ENCODE measurements at places on chromosomes 2 and 18.

DNA sequence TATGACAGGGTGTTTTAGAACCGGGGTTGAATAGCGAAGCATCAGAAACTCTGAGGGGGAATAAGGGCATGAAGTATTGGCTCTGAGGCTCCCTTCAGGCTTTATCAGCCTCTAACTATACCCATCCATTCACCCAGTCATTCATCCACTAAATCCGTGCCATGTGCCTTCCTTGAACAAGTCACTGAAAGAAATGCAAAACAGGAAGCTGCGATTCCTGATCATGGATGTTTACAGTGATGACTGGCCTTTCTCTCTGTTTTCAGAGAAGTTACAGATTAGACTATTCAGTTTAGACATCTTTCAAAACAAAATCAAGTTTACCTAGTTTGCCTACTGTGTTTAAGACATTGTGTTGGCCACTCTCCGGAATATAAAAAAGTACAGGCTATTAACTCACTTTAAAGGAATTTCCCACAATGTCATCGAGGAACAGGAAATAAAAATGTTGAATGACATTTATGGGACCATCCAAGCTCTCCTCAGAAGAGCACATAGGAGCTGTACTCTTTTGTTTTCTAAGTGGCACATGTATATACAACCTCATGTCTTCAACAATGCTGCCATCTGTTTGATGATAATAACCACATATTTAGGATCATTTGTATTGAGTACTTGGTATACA, 43.8 kb upstream of the SLC14A1 start:
- no peak for DNase-seq

DNA sequence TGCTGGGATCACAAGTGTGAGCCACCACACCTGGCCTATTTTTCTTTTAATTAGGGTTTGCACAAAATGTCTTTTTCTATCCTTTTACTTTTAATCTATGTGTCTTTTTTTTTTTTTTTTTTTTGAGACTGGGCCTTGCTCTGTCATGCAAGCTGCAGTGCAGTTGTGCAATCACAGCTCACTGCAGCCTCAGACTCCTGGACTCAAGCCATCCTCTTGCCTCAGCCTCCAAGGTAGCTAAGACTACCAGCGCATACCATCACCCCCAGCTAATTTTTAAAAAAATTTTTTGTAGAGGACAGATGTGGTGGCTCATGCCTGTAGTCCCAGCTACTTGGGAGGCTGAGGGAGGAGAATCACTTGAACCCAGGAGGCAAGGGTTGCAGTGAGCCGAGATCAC, 27.1 kb downstream of the ADCY3 start:
- DNase-seq, result no peak

DNA sequence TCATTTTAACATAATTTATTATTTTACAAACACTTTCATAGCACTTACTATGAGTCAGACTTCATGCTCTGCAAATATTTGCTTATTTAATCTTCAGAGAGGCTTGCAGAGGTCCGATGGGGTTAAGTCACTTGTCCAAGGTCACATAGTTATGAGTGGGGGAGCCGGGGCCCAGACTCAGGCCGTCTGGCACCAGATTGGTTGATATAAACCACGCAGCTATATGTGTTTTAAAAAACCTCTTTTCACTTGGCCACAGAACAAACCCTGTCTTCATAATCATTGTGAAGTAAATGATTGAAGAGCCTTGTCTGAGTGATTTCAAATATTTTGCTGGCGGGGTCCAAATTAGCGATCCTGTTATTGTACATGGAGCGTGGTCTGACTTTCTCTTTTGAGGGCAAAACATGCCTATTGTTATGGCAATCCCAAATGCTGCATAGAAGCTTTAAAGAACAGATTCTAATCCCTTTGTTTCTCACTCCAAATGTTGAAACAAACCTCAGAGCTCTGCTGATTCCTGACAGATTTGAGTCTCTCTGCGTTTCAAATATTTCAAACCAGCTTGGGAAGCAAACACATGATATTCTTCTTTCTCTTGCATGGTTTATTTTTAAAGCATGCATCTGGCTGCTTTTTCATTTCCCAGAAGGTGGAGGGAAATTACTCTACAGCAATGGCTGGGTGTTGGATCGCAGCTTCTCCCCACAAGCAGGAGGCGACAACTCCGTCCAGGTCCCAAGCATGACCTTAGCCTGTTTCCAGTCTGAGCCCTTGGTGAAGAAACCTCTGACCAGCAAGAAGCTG, 142.4 kb downstream of the DDX1 start:
- DNase-seq, result no peak

- no peak for DNase-seq
Measured at GRCh38 chr2:56211048-56211447, 27.3 kb downstream of the CCDC85A start.

- DNase-seq, result no peak
Measured at GRCh38 chr2:29065068-29065811, 9.1 kb downstream of the PCARE start.

- DNase-seq, result peak; percentile 25
Measured at GRCh38 chr2:10721396-10722251, at the start of gene ATP6V1C2. ATP6V1C2 (plus strand) TSS chr2:10721630; CDS start chr2:10722850, 1,220 bp downstream.

DNA sequence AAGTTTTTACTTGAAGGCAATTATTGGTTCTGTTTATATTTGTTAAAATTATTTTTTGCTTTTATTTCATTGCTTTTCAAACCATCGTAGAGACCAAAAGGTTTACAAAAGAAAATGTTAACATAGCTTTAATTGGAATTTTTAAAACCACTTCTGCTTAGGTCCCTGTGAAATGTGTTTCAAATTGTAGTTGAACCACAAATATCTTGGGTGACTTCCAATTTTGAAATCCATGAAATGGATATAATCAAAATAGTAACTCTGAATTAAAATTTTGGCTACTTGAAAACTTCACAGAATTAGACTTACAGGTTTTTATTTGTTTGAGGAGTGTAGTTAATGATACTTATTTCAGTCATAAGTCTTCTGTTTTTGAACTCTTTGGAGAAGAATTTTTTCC, 3.1 kb upstream of the SPAG16 start:
- DNase-seq, result no peak

- no peak for DNase-seq
Measured at GRCh38 chr18:48792611-48793380, 158.0 kb downstream of the SMAD7 start.

DNA sequence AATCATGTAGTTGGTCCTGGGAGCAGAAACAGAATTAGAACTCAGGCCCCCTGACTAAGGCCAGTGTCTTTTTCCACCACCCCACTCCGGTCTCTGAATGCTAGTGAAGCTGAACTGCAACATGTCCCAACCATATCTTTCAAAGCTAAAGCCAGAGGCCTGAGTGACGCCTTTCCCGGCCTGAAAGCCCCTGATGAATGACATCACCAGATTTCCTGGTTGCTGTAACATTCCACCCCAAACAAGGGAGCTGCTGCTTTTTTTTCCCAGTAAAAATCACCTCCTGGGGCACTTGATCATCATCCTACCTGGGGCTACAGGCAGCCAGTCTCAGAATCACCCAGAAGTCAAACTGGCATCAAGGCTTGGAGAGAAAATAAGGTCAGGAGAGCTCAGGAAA, 162.7 kb downstream of the ARL4C start:
- no peak for DNase-seq

DNA sequence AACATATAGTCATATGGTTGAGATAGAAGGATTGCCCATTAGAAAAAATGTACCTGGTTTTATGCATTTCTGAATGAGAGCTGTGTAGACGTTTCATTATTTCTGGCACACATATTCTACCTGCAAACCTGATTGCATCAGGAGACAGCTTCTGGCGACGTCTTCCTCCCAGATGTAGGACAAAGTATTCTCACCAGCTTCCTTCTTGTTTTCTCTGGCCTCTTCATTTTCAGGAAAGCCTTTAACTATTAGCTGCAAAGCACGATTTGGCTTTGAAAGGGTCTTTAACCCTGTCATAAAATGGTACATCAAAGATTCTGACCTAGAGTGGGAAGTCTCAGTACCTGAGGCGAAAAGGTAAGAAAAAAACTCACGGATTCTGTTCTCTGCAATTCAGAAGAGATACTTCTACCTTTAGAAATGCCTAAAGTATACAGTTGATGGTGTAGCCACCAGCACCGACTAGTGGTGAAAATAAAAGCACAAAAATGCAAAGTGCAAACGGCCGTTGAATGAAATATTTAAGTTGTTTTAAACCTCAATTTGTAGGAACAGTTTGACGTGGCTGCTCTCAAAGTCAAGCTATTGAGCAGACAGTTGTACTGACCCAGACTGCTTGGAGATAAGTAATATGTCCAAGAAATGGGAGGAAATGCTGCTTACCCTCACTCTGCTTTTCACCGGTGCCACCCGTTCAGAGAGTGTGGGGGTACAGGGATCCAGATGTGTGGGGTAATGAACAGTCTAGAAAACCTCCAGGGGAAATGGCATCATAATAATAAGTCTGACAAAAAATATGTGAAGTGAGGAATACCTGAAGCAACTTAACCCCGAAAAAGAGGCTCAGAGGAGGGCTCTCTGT, 20.2 kb downstream of the IL18RAP start:
- no peak for DNase-seq

DNA sequence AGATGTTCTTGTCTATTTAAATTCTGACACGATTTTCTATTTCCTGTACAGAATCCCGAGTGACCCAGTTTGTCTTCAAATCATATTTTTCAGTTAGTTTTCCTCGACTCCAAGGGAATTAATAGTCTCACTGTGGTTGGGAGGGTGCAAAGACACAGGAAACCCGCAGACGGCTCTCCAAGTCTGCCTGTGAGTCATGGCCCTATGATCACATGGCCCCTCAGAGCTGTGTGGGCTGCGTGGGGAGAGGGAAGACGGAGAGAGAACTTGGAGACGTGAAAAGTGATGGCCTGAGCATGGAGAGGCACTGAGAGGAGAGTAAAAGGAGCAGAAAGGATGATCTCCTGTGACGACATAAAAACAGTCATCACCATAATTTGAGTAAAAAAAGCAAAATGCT, 989.9 kb downstream of the DCDC2C start:
- DNase-seq, result no peak

DNA sequence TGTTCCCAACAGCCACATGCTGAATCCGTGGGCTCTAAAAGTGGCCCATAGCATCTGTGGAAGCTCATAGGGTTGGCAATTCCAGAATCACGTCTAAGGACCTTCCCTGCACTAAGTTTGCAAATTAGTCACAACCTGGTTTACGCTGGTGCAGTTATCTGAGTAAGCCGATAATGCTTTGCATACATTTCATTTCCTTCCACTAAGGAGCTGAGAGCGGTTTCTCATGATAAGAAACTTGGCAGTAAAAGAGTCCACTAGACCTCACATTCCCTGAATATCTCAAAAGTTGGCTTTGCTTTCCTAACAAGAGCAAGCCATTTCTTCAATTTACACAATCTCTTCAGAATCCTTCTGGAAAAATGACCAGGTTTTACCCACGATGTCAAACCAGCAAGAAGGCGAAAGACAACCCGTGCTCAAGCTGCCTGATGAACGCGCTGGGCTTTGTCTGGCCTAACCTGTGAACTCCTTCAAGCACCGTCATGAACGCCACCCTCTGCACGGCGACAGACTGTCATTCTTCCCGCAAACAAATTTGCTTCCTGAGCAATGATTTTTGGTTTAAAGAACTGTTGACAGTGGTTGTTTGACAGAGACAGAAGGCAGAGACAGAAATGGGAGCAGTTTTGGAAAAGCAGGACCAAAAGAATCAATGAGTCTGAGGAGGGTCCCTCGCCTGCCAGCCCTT, 73.0 kb upstream of the COPS8 start:
- DNase-seq, result no peak

All from NCI-H1105 (cell line).